ENCODE measurements at places on chromosomes 4 and X.

DNA sequence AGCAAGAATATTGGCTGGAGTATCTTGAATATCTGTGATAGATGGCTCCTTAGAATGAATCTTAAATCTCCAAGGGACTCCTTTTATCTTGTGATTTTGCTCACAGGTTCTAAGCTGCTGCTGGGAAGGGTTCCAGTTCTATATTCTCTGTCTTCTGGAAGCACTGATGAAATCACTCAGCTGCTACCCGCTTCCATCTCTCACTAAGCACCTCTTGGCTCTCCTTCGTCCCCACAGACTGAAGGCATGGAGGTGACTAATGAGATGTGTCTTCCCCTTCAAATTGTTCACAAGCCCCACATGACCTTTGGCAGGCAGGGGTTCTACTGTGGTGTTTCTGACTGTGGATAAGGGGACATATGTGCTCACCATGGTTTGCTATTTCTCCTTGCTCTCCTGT is 75.9 kb downstream of the C4orf51 start:
- DNase-seq, result peak; percentile 48

- no peak for DNase-seq
Observed at GRCh38 chr4:167321299-167321698, 87.0 kb upstream of the SPOCK3 start.

DNA sequence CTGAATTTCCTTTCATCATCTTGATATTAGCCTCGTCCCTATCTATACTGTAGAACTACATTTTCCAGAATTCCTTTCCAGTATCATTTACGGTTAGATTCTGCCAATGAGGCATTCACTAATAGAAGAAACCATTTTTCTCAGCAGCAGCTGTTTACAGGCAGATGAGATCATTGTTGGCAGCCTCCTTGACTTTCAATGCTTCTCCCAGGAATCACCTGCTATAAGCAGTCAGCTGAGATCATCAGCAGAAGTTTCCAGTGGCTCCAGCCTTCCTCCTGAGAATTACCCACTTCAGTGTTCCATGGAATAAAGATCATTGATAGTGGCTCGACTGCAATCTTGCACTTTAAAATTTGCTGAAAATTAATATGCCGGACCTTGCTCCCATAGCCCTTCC is 157.3 kb upstream of the TET2 start:
- DNase-seq, result peak; percentile 4

DNA sequence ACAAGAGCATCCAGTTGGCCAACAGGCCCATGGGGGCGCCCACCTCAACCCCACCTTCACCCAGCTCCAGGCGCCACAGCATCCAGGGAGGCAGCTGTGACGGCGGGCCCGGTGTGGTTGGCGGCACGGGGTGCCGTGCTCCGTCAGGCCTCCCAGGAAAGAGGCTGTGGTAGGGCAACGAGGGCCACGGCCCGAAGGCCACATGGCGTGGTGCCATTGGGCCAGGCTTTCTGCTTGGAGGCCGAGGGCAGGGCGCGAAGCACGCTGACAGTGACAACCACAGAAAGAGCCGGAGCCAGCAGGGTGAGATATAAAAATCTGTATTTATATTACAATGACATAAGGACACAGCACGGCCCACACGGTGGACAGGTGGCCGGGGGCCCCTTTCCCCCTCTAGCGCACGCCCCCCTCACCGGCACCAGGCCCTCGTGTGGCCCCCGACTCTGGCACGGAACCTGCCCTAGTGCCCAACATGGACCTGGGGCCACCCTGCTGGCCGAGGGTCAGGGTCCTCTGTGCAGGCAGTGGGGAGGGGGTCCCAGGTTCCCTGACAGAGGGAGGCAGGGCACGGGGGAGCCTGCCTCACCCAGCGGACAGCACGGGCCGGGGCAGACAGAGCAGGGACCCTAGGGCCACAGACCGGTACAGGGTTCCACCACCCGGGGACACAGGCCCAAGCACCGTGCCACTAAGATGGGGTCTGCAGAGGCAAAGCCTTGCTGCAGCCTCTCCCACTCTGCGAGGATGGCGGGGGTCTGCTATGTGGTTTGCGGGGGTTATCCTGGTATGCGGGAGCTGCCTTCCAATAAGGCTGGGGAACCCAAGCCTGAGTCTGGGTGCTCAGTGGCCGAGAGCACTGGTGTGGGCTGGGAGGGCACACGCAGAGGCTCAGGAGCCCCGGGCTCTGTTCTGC is 5.5 kb upstream of the HAUS3 start:
- no peak for DNase-seq

DNA sequence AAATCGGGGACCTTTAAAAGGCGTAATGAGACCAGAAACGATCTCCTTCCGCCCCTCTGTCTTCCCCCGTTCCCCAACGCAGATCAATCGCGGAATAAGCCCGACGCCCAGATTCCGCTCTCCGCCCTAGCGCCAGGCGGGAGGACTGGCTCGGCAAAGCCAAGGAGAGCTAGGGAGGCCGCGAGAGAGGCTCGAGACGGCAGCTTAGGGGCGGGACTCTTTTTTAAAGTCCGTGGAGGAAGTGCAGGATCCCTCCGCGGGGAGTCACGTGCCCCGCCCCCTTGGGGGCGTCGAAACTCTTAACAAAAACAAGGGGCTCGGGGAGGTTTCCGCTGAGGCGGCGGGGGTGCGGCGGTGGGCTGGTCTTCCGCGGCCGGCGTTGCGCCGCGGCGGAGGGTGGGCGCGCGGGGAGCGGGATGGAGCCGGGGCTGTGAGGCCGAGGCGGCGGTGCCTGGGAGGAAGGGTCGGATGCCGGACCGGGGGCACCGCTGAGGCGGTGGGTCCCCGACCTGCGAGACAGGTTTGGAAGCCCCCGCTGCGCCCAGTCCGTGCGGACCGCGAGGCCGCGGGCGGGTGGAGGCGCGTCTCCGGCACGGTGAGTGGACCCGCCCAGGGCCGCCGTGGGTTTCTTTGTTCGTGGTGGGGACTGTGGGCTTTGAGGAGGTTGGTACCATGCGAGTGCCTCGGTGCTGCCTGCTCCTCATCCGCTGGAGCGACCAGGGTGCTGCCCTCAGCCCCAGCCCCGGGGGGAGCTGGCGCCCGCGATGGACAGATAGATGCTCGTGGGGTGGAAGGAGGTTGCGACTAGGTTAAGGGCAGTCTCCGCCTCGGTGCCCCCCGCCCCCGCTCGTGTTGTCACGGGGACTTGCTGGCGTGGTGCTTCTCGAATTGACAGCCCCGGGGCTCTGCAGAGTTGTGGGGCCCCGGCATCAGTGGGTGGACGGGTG is at the start of gene CCNG2:
CCNG2 (plus strand) TSS at position 296 of the 947 bp plus-strand sequence. CDS start 1,326 bp downstream, outside the sequence.
- DNase-seq, result peak; percentile 96

DNA sequence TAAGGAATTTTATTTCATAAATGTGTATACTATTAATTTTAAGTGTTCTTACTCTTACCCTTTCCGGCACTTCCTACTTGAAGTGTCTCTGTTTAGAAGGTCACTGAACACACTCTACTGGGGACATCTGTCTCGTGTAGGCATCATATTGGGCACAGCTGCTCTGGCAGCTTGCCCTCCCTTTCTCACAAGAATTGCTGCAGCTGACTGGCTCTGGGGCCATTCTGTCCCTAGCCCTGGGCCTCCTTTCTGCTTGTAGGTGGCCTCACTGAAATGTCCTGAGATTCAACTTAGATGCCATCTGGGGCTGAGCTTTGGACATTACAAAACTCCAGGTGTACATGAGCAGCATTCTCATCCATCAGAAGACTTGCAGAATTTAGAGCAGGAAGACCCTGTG is 49.6 kb downstream of the SMAD1 start:
- DNase-seq, result no peak

DNA sequence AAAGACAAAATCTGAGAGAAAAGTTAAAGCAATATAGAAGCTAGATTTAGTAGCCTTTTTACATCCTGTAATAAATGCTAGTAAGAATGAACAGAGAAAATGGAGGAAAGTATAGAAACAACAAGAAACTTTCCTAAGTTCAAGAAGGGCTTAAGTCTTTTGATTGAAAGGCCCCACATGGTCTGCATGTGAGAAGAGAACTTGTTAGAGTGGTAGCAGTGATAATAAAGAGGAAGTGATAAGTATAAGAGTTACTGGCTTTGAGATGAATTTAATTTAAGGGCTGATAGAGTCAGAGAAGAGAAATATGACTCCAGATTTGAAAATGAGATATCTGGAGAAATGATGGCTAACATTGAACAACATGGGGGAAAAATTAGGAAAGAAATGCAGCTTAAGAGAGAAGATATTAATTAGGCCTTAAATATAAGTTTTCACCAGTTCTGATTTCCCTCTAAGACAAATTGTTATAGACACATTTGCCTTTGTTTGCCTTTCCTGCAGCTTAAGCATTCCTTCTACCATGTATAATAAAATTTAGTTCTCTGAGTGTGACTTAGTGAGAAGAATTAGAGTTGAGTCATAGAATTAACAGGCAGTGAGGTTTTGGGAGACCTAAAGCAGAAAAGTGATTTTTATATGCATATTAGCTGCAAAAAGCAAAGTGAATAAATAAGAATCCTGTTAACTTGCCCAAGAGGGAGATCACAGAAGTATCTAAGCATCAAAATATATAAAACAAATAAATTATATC is 18.4 kb downstream of the ZFX start:
- DNase-seq, result no peak

GRCh38 chr4:15717086-15717485 is 14.2 kb downstream of the BST1 start:
- DNase-seq, result peak; percentile 62

- DNase-seq, result no peak
Observed at GRCh38 chr4:94426783-94427182, 25.0 kb upstream of the PDLIM5 start.

DNA sequence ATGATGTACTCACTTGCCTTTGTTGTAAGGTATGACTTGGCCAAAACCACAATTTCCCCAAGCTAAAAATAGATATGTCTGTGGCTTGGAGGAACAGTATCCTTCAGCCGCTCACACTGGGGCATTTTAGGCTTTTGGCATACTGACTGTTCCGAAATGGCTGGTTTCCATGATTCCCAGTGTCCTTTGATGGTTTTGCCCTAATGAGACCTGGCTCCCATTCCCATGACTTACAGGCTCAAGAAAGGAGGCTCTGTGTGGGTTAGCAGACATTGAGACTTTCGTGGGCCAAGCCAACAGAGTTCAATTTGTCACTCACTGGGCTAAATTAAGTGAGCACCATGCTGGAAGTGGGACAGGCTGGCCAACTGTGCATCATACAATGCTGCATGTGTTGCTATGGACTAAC is 150.6 kb downstream of the CEP135 start:
- DNase-seq, result no peak

DNA sequence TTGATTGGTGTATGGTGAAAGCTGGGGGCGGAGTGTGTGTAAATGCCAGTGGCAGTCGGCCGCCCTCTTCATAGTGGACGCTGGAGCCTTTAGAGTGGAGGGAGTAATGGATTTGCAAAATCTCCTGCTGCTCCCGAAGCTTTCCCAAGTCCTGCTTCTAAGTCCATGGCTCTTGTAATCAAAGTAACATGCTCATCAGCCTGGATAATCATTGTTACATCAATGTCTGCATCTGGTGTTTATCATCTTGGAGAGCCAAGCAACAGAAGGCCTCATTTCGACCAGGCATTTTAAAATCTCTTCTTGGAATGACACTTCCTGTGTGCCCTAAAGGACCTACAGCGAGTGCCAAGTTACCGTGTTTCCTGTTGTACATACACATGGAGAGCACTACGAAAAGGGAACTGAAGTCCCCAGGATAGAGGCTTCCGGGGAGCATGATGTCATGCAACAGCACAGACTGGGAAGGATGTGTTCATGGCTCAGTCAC is 32.2 kb downstream of the UNC5C start:
- peak; percentile 13 for DNase-seq

- no peak for DNase-seq
Observed at GRCh38 chr4:156228676-156229075, 275.0 kb upstream of the CTSO start.

DNA sequence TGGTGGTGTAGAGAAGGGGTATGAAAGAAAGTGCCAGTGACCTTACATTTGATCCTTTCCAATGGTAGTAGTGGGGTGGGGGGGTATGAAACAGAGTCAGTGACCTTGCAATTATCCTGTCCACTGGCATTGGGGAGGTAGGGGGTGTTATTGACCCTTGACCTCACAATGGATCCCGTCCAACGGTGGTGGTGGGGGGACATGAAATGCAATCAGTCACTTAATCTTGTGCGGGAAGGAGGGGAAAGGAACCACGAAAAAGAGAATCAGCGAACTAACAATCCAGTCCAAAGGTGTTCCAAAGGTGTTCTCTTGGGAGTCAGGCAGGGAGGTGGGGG is 619 bp upstream of the PDK3 start:
- DNase-seq, result no peak

- no peak for DNase-seq
Observed at GRCh38 chr4:8321771-8322170, 52.2 kb downstream of the HTRA3 start.

- no peak for DNase-seq
Observed at GRCh38 chrX:69429339-69430015, 74.6 kb upstream of the NALF2 start.

DNA sequence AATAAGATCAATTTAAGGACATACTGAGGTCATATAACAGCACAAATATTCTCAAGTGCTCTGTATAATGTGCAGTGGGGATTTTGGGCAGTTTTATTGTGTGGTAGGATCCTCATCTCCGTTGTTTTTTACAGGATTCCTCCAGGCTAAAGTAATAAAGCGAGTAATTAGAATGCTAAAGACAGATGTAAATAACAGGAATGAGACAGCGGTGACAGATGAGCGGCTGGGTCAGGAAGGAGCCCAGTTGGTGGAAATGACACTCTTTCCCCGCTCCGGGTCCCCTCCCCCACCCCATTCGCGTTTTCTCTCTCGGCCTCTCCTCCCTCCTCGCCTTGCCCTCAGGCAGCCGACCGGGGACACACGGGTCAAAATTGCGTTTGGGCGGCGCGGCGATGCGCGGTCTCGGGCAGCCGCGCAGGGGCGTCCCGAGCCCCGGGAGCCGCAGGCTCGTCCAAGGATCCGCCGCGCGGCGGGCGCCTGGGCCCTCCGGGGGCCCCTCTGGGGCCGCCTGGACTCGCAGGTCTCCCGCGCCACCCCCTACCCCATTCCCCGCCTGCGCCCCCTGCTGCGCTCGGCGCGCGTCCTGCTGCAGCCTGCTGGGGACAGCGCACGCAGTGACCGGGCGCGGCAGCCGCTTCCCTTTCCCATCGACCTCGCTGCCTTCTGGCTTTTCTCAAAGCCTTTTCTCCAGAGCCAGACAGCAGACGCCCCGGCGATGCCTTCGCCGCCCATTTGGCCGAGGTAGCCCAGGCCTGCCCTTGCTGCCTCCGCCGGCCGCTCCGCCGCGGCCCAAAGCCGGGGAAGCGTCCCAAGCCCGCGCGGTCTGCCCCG is 16.2 kb downstream of the POU4F2 start:
- peak; percentile 8 for DNase-seq

DNA sequence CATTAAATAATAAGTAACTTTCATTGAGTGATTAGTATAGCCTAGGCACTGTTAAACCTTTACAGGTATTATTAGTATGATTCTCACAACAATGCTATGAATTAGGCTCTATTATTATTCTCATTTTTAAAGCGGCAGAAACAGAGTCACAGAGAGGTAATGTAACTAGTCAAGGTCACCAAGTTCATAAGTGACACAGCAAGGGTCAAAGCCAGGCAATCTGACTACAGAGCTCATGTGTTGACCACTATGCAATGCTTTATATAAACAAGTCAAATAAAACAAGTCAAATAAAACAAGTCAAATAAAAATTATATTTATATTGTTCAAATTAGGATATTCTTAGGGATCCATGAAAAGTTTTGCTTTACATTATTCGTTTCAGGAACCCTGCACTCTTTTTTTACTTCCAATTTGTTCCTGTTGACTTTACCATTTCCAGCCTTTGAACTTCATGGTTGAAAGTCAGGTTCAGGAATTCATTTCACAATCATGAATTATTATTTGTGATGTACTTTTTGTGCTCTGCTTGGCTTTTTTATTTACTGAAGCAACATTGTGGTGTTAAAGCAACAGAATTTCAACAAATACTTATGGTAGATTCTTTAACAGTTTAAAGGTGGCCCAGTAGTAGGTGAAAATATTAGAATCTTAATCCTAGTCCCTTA is 18.0 kb upstream of the ZC4H2 start:
- no peak for DNase-seq

- peak; percentile 55 for DNase-seq
Observed at GRCh38 chrX:136752796-136753195, 27.9 kb downstream of the ARHGEF6 start.

Measured in choroid plexus epithelial cell (primary cell).